Left forelimb (tissue), 1 donor: ENCODE measurements at places on chromosomes 2 and 18.

GRCh38 chr2:232028071-232028470, 66.6 kb downstream of the DIS3L2 start:
- DNase-seq: no peak

GRCh38 chr2:24985511-24985910, 13.8 kb upstream of the DNAJC27 start:
- DNase-seq: no peak

GRCh38 chr2:80257450-80257849, 47.1 kb downstream of the LRRTM1 start:
- no peak for DNase-seq

DNA sequence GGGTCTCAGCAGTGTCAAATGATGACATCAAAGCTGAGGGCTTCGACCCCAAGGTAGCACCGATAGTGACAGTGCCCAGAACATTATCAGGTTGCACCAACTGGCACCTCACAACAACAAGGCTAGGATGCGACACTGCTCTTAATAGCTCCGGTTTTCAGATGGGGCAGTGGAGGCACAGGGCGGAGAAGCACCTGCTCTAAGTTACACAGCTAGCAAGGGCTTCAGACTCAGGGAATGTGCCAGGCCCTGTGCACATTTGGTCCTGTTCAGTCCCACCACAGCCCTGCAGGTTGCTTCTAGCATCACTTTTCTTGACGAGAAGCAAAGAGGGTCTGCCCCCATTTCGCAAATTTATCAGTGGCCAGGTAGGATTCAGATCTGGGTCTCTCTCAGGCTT, 74.1 kb downstream of the DGKD start:
- no peak for DNase-seq

GRCh38 chr18:3153107-3153704, 66.6 kb downstream of the MYOM1 start:
- no peak for DNase-seq

- no peak for DNase-seq
Measured at GRCh38 chr2:145287736-145288135, 767.8 kb upstream of the ZEB2 start.

GRCh38 chr2:64938607-64939285, 50.5 kb upstream of the SLC1A4 start:
- DNase-seq: no peak

- no peak for DNase-seq
Measured at GRCh38 chr2:230602562-230603230, 109.9 kb upstream of the CAB39 start.

- DNase-seq: peak; percentile 67
Measured at GRCh38 chr2:43105586-43106558, 120.5 kb downstream of the ZFP36L2 start.

GRCh38 chr2:21774691-21775368, 651.1 kb downstream of the TDRD15 start:
- no peak for DNase-seq

GRCh38 chr2:102010902-102011301, 19.1 kb downstream of the IL1R2 start:
- DNase-seq: no peak

DNA sequence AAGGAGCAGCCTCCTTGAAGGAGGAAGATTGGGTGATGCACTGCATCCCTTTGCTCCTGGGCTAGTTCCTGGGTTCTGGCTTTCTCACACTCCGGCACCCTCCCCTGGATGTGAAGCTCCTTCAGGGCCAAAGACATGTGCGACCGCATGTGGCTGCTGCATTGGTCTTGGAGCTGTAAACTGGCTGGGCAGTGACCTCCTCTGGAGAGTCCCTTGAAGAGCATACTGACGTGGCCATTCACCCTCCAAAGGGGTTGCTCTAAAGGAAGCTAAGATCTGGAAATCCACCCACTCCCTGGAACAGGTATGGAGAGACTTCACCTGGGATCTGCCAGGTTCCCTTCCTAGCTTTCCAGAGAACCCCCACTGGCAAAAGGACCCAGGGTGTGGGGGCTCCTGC, 62.1 kb downstream of the TMEM17 start:
- DNase-seq: no peak

DNA sequence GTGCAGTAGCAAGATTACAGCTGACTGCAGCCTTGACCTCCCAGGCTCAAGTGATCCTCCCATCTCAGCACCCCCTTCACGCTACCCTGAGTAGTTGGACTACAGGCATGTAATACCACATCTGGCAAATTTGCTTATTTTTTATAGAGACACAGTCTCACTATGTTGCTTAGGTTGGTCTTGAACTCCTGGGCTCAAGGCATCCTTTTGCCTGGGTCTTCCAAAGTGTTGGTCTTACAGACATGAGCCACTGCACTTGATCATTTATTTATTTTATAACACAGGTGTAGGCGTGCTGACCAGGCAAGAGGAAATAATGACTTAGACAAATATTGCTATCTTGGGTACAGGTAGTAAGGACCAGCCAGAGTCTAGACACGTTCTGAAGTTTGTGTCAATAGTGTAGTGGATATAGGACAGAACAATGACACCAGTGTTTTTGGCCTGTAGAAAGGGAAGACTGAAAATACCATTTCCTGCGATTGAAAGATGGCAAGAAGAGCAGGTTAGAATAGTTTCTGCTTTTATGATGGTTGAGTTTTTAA, 71.0 kb upstream of the THUMPD2 start:
- DNase-seq: no peak

DNA sequence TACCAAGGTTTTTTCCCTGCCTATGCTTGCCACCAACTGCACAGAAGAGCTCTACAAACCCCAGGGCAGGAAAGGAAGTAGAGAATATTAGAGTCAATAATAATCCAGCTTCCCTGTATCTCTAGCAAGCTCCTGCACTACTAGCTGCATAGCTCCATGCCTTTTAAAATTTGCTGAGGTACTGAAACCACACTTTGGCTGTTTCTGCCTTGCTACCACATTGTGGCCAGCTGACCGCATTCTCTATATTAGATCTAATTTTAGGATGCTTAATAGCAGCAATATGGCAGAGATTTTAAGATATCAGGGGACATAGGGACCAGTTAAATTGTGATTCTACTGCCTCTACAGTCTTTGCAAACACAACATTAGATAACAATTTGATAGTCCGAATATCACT, 534.6 kb downstream of the MBD2 start:
- DNase-seq: no peak

- DNase-seq: no peak
Measured at GRCh38 chr2:68309426-68309825, 10.3 kb downstream of the CNRIP1 start.

- no peak for DNase-seq
Measured at GRCh38 chr2:12071318-12071717, 324.9 kb downstream of the LPIN1 start.

DNA sequence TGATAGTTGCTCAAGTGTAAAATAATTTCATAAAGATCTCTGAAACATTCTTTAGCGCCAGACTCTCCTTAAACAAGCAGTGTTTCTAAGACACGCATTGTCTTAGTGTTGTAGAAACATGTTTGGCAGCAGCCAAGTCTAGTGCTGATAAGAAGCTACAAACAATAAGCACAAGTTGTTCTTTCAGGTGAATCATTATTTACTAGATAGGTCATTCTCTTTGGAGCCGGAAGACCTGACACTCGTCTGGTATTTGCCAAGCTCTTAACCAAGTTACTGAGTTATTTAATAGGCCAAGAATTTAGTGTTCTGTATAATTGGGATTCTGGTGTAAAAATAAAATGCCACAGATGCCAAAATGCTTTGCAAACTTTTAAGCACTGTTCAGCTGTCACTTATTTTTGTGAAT, 852.1 kb downstream of the CPS1 start:
- no peak for DNase-seq

GRCh38 chr18:48802543-48803290, 148.0 kb downstream of the SMAD7 start:
- peak; percentile 53 for DNase-seq

GRCh38 chr2:106516436-106516835, 29.3 kb downstream of the CD8B2 start:
- DNase-seq: no peak

DNA sequence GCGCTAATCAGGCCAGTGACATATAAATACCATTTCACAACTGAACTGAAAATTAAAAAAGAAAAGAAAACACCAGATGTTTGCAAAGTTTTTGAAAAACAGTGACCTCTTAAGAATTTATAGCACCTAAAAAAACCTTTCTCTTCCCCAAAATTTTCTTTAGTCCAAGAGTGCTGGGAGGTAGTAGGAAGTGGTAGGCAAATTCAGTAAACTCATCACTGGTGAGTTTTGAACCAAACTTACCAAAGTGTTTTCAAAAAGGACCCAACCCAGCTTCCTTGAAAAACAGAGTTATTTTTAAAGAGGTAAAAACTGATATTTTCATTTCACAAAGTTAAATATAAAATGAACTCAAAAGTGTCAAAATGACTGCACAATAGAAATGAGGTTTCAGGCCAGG, 90.4 kb downstream of the TMEM247 start:
- DNase-seq: no peak

- no peak for DNase-seq
Measured at GRCh38 chr2:8682719-8683667, 1.1 kb downstream of the ID2 start.

DNA sequence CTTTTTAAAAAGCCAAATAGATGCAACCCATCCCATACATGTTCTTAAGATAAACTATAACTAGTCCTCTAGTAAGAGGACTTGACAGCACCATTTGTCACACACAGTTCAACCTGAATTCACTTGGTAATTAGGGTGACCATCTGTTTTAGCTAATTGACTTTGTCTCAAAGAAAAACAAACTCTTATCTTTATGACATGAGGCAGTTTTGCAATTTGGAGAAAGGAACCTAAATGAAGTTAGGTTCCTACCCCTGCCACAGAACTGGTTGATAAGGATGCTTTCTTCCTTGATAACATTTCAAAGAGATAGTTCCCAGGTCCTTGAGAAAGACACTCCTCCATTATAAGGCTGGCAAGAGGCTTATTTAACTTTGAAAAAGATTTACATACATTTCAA, 57.4 kb upstream of the LRRTM1 start:
- DNase-seq: no peak

DNA sequence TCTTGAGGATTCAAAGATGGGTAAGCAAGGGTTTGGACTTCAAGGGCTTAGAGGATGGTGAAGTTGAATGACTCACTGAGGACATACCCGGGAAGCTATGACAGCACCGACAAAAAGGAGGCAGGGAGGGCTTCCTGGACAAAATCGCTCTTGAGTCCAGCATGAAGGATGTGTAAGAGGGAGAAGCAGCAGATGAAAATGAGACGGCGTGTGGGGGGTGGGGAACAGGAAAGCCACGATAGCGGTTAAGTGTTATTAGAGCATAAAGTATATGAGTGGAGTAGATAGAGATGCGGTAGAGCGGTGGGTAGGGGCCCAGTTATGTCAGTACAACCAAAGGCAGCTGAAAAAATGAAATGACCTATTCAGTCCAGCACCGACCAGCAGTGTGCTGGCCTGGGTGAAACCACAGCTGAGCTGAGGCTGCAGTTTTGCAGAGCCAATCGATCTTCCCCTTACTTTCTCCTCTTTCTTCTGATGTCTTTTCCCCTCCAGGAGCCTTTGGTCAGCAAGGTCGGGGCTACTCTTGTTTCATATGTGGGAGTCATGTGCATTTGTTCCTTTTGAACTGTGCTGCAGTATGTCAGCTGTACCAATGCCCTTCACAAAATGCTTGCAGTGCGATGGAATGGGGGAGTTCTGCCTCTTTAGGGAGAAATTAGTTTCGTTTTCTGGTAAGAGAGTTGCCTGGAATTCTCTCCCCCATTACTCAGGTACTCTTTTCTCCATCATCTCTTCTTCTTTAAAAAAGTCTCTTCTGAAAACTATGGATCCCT, 2.0 kb upstream of the THUMPD2 start:
- no peak for DNase-seq

GRCh38 chr18:34817636-34818035, 107.5 kb downstream of the DTNA start:
- no peak for DNase-seq

- DNase-seq: no peak
Measured at GRCh38 chr2:206438196-206438724, 5.1 kb upstream of the ADAM23 start.

- DNase-seq: no peak
Measured at GRCh38 chr18:6920099-6920955, 190.8 kb downstream of the ARHGAP28 start.

- no peak for DNase-seq
Measured at GRCh38 chr2:67471681-67472080, 74.5 kb downstream of the ETAA1 start.

- no peak for DNase-seq
Measured at GRCh38 chr2:222283634-222284033, 15.2 kb downstream of the PAX3 start.

GRCh38 chr2:84991404-84992160, 20.6 kb downstream of the KCMF1 start:
- no peak for DNase-seq

GRCh38 chr18:12307701-12308385, at the start of gene TUBB6:
Gene TUBB6 (plus strand): TSS chr18:12308241. CDS start chr18:12308293, 52 bp downstream.
- DNase-seq: peak; percentile 89

DNA sequence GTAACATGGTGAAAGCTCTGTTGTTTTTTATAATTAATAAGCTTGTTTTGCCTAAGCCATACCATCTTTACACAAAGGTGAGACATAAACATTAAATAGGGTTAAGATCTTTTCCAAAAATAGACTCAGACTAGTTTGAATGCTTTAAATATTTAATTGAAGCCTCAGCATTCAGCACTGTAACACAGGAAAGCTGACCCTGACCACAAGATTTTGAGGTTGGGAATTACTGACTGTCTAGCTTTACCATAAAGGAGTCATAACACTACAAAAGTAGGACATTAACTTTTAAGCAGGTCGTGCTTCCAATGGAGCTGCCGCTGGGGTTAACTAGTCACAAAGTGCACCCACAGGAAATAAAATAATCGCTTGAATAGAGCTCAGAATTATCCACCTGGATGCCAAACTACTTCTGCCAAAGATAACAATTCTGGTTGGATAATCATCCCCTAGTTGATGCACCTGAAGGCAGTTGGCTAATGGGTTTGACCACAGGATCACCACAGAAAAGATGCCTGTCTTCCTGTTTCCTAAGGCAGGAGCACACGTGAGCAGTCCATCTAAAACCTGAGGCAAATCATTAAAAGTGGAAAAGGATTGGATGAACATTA, 106.2 kb downstream of the COBLL1 start:
- DNase-seq: no peak

DNA sequence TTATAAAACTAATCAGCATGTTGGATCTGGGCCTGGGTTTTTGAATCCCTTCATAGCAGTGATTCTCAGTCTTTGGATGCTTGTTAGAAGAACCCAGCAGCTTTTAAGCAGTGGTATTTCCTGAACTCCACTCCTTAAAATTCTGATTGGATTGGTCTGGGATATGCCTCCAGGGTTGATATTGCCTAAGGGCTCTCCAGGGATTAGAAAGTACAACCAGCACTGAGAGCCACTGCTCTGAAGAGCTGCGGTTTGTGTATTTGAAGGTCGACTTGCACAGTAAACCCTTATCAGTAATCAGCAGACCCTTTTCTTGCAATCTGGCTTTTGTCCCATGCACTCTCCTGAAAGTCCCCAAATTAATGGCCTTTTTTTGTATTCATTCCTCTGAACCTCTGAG, 17.0 kb upstream of the RBMS1 start:
- no peak for DNase-seq
